ENCODE measurements at places on chromosomes 13 and 19.
A peak's percentile ranks its signal among the peaks of the same experiment; 100 is the strongest.

- DNase-seq: peak; percentile 50
Observed at GRCh38 chr13:47680748-47681147, 320.3 kb downstream of the SUCLA2 start.

GRCh38 chr13:96848286-96848685 is 146.0 kb downstream of the OXGR1 start:
- DNase-seq: no peak

DNA sequence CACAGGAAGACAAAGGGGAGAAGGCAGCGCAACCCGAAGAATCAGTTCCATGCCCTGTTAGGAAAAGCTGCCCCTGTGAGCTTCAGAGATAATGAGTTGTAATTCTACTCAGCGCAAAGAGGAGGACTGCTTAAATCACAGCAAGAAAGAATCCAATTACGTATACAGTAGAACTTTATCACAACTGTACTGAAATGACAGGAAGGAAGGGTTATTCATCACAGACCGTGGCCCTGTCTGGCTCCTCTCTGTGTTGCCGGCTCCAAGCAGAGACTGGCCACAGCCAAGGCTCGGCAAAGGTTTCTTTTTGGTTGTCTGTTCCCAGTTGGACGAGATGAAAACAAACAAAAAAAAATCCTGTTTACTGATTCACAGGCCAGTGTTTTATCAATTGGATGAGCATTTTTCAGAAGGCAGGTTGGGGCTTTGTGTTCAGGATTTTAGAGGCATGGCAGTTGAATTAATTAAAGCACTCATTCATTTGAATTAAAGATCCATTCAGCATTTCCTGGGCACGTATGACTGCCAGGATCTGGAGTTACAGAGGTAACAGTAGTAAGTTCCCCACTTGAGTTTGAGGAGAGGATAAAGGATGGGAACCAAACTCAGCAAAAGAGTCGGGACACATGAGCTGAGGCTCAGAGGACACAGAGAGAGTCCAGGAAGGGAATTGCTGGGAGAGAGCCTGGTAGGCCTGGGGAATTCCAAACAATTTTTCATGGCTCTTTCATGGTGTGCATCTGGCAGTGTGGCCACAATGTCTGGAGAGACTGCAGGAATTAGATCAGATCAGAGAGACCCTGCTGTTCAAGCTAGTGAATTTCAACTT is 341.0 kb downstream of the DNAJC15 start:
- DNase-seq: peak; percentile 69

- no peak for DNase-seq
Observed at GRCh38 chr19:53466726-53467484, 628 bp upstream of the ZNF813 start.

DNA sequence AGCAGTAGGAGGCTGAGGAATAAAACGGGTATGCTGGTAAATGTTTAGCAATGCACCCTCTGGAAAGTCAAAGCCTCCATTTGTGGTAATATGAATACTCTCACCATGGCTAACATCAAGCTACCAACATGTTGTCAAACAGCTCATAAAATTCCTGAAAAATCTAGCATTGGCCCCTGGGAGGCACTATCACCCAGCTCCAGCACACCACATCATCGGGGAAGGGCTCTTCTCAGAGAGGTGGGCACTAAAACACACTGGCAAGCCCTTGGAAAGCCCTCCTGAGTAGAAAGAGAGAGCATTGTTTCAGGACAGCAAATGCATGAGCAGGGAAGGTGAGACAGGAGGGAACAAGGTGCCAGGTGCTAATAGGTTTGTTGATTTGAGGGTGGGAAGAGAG is 53.9 kb upstream of the FLT1 start:
- no peak for DNase-seq

Measured in AG10803 (cell line).